NCI-H187 treated with DMSO at 0.1 percent for 48 hours (cell line): ENCODE measurements at places on chromosomes 13 and 19.

DNA sequence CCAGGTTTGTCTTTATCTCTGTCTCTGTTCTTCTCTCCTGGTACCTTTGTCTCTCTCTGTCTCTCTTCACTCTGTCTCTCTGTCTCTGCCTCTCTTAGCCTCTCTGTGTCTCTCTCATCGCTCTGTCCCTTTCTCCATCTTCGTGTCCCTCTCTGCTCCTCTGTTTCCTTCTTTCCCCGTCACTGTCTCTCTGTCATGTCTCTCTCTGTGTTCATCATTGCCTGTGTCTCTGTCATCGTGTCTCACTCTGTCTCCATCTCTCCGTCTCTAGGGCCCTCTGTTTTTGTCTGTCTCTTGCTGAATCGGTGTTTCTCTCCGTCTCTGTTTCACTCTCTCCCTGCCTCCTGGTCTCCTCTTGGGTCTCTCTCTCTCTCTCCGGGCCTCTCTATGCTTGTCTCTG lies 2.9 kb upstream of the KCNN4 start:
- DNase-seq, result no peak

- DNase-seq, result no peak
Measured at GRCh38 chr13:110442930-110443621, 118.4 kb downstream of the RAB20 start.

DNA sequence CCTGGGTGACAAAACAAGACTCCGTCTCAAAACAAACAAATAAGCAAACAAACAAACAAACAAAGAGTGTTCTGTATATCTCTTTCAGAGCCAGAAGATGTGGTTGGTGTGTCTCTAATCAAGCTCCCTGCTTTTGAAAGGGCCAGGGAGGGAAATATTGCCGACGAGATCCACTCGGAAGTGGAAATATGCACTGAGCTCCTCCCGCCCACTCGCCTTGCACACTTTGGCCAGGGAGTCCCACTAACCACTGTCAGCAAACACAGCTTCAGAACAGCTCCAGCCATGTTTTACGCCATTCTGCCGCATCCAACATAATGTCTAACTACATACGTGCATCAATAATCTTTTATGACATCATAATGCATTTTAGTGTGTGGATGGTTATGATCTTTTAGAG lies 155.5 kb upstream of the VSTM2B start:
- DNase-seq, result no peak

DNA sequence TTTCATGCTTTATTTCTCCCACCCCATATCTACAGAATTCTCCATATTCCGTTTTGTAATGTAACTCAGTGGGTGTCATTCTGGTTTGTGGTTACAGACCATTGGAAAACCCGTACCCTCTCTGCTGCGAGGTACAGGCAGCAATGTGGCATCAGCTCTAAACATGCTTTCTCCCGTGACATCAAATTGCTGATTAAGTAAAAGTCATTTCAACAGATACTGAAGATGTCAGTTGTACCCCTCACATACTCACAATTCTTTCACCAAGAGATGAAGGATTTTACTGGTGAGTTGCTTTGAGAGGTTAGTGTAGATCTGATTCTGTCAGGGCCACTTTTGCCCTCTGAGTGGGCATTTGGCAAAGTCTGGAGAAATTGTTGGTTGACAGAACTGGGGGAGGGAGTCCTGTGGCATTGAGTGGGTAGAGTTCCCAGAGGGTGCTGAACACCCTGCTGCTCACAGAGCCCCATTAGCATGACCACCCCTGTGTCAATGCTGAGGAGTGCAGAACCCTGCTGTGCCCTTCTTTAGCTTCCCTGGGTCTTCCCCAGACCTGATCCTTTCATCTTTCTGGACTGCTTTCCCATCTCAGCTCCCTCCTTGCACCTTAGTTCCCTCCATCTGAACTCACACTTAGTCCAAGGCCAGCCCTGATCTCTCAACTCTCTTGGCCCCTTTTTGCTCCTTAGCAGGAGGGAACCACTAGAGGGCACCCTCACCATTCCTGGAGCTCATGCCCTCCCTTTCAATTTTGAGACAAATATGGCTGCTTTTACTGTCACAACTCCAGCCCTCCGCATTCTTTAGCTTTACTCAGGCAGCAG lies 39.9 kb upstream of the CEACAM8 start:
- DNase-seq, result no peak

DNA sequence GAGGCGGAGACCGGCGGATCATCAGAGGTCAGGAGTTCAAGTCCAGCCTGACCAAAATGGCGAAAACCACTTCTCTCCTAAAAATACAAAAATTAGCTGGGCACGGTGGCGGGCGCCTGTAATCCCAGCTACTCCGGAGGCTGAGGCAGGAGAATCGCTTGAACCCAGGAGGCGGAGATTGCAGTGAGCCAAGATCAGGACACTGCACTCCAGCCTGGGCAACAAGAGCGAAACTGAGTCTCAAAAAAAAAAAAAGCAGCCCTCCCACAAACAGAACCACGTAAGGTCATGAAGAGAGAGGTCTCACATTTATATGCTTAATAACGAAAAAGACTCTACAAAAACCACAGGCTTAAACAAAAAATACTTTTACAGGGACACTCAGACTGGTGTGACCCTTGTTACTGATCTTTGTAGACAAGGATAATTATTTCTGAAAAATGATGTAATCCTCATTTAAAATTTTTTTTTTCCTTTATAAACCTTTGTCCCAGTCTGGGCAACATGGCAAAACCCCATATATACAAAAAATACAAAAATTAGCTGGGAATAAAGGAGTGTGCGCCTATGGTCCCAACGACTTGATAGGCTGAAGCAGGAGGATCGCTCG lies 909 bp upstream of the ZNF77 start:
- DNase-seq, result no peak

DNA sequence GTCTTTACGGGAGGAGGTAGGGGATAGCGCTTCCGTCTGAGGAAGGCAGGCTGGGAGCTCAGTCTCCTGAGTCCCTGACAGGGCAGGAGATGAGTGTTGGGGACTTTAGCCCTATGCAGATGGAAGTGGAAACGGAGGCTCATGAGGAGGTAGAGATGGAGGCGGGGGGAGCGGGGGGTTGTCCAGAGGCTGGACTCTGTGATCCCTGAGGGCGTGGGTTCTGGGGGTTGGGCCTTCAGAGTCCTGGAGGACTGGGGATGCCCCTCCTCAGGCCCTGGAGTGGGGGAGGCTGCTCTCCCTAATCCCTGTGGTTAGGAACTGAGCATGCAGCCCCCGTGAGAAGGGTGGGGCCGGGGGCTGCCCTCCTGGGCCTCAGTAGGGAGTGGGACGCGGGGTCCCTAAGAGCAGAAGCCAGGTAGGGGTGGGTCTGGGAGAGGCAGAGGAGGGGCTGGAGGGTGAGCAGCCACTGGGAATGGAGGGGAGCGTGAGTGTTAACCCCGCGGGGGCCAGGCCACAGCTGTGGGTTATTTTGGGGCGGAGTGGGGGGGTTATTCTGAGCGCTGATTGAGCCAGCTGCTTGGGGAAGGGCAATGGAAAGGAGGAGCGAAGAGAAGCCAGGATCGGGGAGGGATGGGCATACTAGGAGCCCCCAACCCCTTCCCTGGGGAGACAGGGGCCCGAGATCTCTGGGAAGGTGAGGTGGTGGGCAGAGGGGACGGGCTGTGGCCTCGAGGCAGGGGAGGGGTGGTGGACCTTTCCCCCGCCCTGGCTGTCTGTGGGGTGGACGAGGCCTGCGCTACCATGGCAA lies 2.8 kb downstream of the GRIN2D start:
- no peak for DNase-seq

GRCh38 chr19:17503240-17503639 lies 8.2 kb upstream of the PGLS start:
- DNase-seq, result no peak

DNA sequence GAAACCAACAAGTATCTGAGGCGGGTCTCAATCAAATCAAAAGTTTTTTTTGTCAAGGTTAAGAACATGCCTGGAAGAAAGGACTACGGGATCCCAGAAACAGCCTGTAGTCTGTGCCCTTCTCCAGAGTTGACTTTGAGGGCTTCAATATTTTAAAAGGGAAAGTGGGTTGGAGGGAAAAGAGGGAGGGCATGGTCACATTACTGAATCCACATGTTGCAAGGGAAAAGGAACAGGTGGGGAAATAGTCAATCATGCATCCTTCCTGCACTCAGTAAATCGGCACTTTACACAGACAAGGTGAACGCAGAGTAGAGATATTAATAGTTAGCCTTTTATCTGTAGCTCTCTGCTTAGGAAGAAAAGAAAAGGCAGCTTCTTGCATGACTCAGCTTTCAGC lies 808.5 kb downstream of the UQCRFS1 start:
- DNase-seq, result no peak

GRCh38 chr19:14061081-14061749 lies 661 bp downstream of the PALM3 start:
- DNase-seq, result no peak

GRCh38 chr19:23766951-23767350 lies 8.3 kb upstream of the ZNF681 start:
- no peak for DNase-seq
